ENCODE measurements at places on chromosomes 2 and 18. TPM values are rescaled to one million over a fixed set of nuclear protein-coding genes. Genes with fewer than 3 reads are reported as not detected.

IL18R1 gene
- total RNA-seq, result 2.9 TPM

LRATD1 gene
- total RNA-seq, result 133 TPM

COPS8 gene
- total RNA-seq, result 104 TPM

CDH2 gene
- total RNA-seq, result 128 TPM

SIGLEC15 gene
- total RNA-seq, result not detected

LBX2 gene
- 1.4 TPM for total RNA-seq

DNA sequence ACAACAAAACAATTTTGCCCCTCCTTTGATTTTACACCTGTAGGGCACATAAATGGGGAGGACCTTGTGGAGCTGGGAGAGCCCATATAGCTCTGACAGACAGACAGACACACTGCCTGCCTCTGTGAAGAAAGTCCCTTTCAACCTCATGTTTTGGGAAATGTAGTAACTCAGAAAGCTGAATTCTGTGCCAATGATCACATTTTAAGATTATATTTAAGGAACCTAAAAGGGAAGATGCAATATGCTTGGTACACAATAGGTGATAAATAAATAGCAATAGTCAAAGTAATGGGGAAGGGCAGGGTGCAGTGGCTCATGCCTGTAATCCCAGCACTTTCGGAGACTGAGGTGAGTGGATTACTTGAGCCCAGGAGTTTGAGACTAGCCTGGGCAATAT, 446.4 kb upstream of the ID2 start:
- DNase-seq, result no peak

- DNase-seq, result no peak
These were observed 738.6 kb downstream of the ERBB4 start for GRCh38 chr2:211800001-211800400.

GRCh38 chr2:168203762-168204693, 43.4 kb downstream of the STK39 start:
- no peak for DNase-seq

GRCh38 chr18:62506495-62507143, 16.2 kb upstream of the ZCCHC2 start:
- no peak for DNase-seq

- DNase-seq, result no peak
These were observed 130.1 kb downstream of the OLA1 start for GRCh38 chr2:174117951-174118930.

- DNase-seq, result no peak
These were observed 2135.6 kb upstream of the CELF4 start for GRCh38 chr18:39701055-39701783.

- DNase-seq, result no peak
These were observed 127.0 kb downstream of the ANTXR1 start for GRCh38 chr2:69139778-69140670.

DNA sequence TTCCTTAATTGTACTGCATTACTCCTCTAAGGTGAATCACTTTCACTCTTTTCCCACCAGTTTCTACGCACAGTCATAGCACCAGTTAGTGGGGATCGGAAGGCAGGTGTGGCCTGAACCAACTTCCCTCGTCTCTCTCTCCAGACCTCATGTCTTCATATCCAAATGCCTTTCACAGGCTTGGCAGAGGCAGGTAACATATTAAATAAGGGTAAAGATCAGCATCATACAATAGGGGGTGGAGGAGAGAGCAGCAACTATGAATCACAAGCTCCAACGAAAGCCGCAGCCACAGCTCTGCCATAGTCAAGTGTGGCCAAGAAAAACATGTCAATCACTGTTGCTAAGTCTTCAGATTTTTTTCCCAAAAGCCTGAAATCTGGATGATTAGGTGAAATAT, 40.3 kb downstream of the AP1S3 start:
- DNase-seq, result no peak

- no peak for DNase-seq
These were observed 878.4 kb downstream of the CPS1 start for GRCh38 chr2:211434773-211435172.

DNA sequence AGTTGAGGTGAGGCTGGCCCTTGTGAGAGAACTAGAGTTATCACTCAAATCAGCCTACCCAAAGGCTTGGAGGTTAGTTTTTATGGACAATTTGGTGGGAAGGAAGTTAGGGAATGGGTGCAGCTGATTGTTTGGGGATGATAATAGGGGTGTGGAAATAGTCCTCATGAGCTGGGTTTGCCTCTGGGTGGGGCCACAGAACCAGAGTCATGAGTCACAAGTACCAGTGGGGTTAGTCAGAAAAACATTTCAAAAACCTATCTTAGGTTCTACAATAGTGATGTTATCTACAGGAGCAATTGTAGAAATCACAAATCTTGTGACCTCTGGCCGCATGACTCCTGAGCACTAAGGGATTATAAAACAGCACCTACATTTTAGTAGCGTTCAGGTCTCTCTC, 630.1 kb upstream of the PIK3C3 start:
- no peak for DNase-seq

DNA sequence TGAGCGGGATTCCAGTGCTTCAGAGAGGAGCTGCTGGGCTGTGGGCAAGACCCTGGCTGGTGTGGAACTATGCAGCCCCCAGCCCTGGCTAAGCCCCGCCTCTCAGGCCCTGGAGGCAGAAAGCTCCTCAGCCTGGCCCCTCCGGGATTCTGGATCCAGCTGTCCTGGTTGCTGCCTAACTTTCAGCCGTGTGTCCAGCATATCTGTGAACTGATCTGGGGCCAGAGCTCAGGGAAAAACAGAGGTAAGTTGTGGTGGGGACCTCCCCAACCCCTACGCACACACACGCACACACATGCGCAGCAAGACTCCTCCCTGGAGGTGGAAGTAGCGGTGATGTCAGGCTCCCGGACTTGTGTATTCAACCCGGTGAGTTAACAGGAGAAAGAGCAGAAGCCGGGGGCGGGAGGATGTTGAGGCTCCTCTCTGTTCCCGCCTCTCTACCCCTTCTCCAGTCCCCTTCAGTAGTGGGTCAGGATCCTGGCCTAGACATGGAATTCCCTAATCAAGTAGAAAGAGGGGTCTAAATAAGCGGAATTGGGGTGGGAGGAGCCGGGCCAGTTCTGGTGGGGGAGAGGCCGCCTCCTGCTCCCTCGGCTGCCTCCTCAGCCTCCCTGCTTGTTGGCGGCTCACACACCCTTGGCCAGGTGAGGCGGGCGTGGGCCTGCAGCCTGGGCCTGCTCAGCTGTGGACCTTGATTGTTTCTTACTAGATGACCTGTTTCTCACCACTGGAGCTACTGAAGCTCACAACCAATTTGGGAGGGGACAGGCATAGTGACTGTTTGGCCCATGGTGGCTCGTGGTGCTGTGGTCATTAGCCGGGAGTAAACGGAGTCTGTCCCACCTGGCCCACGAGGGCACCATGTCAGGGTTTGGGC, 33.4 kb downstream of the SIX2 start:
- peak; percentile 38 for DNase-seq

- no peak for DNase-seq
These were observed 727.0 kb upstream of the PIK3C3 start for GRCh38 chr18:41227993-41228392.

GRCh38 chr2:225600444-225600843, 200.9 kb downstream of the NYAP2 start:
- no peak for DNase-seq

DNA sequence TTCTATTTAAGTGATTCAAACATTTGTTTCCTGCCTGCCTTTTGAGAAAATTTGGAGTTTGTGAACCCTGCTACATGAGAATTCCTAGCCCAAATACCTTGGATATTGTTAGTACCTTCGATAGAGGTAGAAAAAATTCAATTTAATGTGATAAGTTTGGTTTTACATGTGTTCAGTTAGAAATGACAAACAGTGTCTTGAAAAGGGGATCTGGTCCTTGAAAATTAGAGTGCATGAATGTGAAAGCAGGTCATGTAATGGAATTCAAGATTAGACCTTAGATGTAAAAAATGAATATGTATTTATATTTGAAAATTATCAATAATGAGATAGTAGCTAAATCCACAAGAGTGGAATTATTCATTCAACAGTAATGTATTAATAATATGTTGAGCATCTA, 70.5 kb downstream of the PIK3C3 start:
- no peak for DNase-seq

- no peak for DNase-seq
These were observed 5.3 kb upstream of the SP3 start for GRCh38 chr2:173970516-173970924.

DNA sequence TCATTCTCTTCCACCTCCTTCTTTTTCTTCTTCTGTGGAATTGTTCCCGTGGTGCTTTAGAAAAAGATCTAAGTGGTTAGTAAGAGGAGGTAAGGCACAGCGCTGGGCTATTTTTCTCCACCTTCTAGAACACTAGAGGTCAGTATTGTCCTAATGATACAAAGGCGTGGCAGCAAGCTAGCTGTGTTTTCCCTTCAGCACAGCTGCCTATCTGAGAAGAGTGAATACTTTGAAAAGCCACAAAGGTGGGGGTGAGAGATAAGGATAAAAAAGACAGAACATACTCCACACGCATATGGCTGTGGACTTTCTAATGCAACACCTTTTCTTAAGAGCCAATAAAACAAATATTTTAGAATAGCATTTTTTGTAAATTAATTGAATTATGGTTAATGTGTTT, 2.1 kb downstream of the CNTNAP5 start:
- peak; percentile 52 for DNase-seq

DNA sequence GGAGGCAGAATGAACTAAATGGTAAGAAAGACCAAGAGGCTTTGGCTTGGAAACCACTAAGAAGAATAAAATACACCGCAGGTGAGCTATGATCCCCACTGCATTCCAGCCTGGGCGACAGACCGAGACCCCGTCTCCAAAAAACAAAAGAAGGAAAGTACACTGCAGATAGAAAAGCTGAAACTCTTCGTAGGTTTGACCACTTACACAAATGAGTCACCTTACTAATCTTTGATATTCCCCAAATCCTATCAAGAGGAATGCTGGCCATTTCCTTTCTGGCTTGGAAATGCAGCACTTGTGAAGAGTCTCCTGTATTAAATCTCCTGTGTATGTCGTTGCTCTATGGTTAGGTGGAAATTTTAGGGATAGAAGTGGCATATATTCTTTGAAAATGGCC, 108.8 kb downstream of the MTCL1 start:
- no peak for DNase-seq

DNA sequence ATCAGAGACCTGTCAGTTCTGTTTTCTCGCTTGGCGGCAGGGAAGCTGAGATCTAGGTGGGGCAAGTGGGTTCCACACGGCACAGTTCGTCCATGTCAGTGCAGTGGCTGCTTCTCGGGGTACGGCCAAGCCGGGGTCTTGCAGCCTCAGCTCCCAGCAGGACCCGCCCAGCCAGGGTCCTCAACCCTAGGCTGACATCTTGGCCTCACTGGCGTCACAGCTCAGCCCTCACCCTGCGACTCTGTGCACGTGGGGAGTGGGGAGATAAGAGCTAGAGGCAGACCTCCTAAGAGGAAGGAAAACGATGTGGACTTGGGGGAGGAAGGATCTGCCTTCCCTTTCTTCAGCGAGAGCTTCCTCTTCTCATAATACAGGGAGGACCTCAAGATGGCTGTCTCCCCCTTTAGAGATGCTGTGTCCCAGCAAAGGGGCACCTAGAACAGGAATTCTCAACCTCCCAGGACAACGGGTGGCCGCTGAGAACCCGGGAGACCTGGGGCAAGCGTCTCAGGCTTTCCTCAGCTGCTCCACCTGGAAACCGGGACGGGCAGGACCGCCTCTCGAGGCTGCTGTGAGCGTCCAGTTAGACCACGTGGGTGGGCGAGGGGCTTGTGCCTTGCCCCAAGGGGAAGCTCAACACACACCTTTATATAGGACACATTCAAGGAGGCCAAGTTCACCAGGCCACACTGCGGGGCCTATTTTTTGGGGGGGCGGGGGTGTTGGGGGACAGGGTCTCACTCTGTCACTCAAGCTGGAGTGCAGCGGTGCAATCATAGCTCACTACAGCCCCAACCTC, 23.5 kb upstream of the KLF11 start:
- DNase-seq, result no peak

DNA sequence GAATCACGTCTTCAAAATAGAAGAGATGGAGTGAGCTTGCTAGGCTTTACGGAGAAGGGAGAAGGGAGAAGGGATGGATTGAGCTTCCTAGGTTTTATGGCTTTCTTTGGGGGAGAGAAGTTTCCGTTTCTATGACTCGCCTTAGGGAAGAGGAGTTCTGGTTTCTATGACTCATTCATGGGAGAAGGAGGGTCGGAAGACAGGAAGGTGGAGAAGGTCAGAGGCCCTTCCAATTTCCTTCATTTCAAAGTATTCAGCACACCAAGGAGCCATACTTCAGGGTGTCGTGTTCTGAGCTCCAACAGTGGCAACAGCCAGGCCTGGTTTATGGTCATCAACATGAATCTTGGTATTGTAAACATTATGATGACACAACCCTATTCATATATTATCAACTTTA, 284.7 kb upstream of the VWC2L start:
- no peak for DNase-seq

DNA sequence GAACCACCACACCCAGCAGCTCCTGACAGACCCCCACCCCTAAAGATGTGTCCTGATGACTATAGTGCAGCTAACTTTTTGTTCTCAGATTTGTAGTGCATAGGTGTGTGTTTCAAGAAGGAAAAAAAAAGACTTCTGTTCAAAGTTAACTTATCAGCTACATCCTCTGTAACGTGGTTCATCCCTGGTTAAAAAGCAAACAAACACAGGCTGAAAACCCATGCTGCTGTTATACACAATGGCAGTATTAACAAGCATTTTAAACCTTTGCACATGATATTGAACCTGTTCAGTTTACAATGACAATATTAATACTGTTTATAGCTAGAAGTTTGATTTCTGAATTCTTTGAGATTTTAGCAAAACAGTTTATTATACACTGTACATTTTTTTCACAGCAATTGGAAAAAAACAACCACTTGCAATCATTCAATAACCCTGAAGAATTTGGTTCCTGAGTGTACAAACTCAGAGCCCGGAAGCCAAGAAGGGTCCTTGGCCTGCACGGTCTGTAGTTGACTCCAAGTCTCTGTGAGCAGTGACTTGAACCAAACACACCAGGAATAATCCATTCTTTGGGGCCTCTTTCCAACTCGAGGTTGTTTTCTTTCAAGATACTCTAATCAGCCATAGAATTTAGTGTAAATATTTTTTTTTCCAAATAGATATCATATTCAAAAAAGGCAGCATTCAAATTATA, 153.2 kb upstream of the MAPRE2 start:
- no peak for DNase-seq

GRCh38 chr2:34143149-34143548, 544.0 kb upstream of the FAM98A start:
- DNase-seq, result no peak

DNA sequence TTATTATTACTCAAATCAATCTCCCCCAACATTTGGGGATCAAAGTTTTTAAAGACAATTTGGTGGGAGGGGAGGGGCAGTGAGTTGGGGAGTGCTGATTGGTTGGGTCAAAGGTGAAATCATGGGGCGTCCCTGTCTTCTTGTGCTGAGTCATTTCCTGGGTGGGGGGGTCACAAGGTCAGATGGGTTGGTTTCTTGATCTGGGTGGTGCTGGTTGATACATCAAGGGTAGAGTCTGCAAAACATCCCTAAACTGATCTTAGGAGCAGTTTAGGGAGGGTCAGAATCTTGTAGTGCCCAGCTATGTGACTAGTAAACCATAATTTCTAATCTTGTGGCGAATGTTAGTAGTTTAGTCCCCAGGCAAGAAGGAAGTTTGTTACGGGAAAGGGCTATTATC, 67.4 kb downstream of the MOGAT1 start:
- no peak for DNase-seq

GRCh38 chr2:140465301-140465700, 1665.5 kb downstream of the LRP1B start:
- DNase-seq, result no peak

- no peak for DNase-seq
These were observed 18.2 kb upstream of the CRIM1 start for GRCh38 chr2:36337354-36337753.
